ENCODE measurements at places on chromosomes 1 and 21.

DNA sequence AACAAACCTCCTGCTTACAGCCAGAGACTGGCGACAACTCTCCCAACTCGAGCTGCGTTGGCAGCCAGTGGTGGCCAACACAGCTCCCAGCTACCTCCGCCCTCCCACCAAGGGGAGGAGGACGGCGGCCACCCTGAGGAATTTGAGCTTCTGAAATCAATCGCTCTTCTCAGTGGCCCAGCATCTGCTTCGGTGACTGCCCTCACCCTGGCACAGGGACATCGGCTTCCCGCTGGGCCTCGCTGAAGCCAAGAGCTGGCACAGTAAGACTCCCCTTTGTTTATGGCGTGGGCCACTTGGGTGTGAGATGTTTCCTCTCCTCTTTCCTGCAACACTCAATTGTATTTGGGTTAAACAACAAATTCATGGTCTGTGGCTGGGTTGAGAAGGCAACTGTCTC lies 136.2 kb downstream of the ZBTB18 start:
- DNase-seq: no peak

DNA sequence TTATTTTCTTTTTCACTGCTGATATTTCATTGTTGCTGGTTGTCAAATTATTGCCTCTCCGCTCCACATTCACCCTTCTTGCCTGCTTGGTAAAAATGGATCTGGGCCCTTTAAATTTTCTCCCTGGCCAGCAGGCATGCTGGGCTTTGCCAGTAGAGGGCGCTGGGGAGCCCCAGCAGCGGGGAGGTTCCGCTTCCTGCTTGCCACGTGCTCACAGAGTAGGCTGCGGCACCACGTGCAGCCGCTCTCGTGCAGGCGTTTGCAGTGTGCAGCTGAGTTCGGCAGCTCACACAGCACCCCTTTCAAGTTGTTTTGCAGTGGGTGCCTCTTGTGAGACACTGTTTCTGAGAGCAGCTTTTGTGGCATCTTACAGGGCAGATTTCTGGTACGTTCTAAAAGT lies at the start of gene ACTL8:
TSS of gene ACTL8 (plus strand) at position 214 of the 400 bp plus-strand sequence. CDS start 67,676 bp downstream, outside the sequence.
- DNase-seq: no peak

- DNase-seq: no peak
Observed at GRCh38 chr1:245870698-245871097, 636.4 kb downstream of the SMYD3 start.

DNA sequence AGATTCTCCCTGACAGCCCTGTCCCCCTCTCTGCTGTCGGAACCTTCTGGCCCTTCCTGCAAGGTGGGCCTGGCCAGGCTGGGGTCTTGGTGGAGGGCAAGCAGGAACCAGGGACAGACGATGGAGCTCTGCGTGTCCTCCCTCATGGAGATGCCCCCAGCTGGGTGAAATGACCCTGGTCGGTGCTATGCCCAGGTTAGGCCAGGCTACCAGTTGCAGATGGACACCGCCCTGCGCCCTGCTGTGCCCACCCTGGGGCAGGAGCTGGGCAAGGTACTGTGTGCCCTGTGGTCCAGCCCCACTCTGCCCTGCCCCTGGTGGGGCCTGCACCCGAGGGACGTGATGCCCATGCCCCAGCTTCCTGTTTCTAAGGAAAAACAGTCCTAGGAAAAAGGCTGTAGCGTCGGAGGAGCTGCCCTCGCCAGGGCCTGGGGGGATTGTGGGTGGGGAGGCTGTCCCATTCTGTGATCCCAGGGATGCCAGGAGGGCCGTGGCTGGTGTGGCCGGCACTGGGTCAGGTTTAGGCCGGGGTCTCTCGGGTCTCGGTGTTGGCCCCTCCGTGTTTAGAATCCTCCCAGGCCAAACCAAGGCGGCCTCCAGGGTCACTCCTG lies 77.6 kb downstream of the MORN1 start:
- no peak for DNase-seq

DNA sequence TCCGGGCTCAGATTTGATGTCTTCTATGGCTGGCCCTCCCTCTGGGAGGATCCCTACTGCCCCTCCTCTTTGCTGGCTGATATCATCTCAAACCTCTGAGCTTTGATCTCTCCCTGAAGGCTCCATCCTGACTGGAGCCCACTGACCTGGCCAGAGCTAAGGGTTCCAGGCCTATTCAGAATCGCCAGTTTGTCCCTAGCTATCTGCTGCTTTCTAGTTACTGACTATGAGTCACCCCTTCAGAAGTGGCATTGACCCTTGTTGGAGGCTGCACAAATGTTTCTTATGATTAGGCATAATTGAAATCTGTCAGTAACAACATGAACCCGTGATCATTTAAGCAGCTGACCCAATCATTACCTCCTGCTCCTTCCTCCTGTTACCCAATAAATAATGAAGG lies 87.1 kb downstream of the ABCA4 start:
- DNase-seq: no peak

DNA sequence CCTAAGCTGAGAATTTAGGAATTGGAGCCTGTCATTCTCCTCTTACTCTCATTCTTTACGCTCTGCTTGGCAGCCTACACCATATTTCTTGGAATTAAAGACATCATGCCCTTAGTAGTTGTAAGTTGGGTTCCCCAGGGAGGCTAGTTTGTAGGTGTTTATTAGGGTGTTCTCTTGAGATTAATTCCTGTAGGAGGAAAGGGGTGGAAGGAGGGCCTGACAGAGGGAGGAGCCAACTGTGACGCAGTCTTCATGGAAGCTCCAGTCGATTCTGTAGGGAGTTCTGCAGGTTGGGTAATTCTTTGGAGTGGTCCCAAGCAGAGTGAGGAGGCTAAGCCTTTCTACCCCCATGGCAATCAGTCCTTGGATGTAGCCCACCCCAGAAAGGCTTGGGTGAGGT lies 111.4 kb downstream of the HHAT start:
- no peak for DNase-seq

DNA sequence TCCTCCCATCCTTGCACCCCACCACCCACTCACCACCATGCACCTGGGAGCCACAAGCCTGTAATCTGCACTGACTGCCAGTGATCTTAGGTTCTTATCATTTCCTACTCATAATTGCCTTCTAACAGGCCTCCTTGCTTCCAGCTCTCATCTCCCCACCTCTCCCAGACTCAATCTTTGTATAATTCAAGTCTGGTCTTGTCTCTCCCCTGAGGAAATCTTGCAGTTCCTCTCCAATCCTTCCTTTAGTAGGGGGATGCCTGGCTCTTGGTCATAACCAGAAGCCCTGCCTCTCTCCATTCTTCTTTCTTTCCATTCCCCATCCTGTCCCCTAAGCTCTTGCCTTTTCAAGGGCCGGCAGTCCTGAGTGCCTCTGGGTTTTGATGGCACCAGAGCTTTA lies 27.8 kb downstream of the PIGM start:
- DNase-seq: no peak

DNA sequence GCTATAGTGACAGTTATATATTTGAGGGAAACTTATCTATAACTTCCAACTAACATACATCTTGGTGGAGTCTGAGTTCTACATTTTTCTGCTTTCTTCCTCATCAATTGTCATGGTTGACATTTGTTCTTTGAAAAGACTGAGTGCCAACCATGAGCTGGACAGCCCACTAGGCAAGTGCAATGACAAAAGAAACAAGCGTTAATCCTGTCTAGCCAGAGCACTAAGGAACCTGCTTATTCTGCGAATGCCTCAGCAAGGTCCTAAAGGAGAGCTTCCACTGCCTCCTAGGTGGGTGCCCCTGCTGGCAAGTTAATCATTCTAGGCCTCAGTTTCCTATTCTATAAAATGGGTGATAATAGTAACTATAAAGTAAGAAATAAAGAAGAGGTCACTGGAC lies 44.8 kb downstream of the IRF2BP2 start:
- no peak for DNase-seq

- DNase-seq: no peak
Observed at GRCh38 chr1:46487818-46488218, 1.8 kb upstream of the DMBX1 start.

- DNase-seq: no peak
Observed at GRCh38 chr1:2953688-2954285, 67.5 kb upstream of the ACTRT2 start.

DNA sequence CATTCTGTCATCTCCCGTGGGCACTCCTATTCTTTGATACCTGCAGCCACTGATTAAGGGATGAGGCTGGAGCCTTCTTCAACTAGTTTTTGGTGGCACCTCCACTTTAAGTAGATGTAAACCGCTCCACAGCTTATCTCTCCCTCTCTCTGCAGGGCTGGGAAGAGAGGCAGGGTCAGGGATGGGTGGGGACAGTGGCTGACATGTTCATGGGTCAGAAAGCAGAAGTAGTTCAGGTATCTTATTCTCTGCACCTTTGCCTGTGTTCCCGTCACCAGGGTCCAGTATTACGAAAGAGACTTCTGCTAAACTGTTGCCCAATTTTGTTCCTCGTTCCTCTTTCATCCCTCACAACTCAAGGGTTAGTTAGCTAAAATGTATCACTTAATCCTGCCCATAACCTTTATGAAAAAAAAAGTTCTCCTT lies 51.7 kb upstream of the EDEM3 start:
- no peak for DNase-seq

DNA sequence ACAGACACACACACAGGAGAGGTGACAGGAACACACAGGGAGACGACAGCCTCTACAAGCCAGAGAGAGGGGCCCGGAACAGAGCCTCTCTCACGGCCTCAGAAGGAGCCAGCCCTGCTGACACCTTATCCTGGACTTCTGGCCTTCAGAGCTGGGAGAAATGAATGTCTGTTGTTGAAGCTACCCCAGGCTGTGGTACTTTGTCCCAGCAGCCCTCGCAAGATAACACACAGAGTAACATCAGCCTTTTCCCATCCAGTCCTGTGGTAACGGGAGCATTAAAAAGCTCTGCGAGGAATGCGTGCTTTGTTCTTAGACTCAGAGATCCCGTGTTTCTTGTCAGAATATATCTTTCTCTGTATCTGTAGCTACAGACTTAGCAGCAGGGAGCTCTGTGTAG lies 131.2 kb downstream of the SIM2 start:
- DNase-seq: no peak

DNA sequence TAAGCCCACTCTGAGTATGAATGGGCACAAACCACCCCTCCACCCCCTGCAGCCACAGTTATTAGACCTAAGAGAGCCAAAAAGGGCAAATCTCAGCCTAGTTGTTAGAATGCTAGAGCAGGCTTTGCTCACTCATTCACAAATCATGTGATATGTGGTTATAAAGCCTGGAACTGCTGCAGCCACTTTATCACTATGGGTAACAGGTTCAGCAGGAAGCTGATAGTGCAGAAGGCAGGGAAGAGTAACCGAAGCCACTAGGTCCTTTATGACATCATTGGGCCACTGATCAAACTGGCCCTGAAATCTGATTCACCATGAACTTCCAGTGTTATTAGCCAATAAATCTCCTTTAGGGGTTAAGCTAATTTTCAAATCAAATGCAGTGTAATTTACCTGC lies 134.7 kb downstream of the GRIK1 start:
- DNase-seq: no peak

GRCh38 chr21:32597205-32597604 lies 11.9 kb upstream of the TCP10L start:
- DNase-seq: no peak

DNA sequence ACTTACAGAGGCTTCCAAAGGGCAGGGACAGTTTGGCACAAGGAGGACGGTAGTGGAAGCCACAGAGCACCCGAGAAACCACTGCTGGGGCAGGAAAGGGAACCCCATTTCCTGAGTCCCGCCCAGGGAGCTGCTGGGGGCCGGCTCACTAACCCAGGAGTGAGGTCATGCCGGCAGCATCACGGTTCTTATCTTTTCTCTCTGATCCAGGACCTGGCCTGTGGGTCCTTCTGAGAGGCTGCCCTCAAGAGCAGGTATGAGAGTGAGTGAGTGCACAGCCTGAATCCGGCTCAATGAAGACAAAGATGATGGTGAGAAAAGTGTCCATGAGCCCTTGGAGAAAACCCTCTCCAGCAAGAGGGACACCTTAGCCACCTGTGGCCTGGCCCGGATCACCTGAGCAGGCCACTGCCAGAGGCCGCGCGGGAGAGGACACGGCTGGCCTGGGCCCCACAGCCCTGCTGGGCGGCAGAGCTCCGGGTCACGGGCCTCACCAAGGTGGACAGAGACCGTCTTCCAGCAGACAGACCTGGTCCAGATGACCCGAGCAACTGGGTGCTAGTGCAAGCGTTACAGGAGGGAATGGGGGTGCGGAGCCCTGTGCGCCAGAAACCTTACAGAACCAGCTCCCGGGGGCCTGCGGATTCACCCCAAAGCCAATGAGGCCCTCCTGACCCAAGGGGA lies 94.9 kb downstream of the RIPK4 start:
- DNase-seq: no peak

DNA sequence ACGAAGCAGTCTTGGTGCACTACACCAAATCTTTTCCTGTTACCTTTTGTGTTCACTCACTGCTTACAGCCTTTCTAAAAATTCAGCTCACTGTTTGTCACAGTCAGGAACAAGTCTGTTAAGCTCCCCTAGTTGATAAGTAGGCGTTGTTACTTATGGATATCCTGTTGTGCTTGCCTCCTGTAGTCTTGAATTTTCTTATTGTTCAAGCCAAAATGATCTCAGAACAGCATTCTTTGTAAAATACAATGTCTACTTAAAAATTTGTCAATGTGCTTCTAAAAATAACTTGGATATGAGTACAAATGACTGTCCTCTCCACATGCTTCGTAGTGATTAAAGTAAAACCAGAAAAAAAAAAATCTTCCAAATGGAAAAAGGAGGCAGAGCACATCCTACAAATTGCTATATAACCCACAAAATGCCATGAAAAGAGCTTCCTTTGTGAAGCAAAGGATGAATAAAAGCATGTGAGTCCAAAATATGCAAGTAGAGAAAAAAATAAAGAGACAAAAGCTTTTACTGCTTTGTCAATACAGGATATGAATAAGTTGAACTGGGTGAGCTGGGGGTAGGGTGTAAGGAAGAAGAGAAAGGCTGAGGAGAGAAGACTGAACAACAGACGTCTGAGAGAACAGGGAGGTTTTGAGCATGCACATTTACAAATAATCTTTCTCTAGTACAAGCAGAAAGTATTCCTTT lies 228.9 kb upstream of the ADGRL4 start:
- no peak for DNase-seq

DNA sequence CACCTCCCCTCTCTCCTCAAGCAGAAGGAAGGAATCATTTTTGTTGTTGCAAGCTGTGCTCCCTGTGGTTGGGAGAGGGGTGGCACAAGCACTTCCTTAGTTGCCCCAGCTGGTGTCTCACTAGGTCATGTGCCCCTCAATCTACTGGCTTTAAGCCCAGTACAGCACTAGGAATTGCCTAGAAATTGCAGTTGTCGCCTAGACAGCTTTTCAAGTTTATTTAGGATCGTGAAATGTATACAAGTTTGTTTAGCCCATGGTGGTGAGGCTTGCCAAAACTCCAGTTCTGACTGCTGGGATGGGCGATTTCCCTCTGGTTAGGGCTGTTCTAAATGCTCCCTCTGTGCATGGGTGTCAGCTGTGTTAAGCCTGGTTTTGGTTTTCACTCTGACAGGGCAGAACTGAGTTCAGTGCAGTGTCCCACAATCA lies 126.8 kb upstream of the ZNF644 start:
- no peak for DNase-seq

DNA sequence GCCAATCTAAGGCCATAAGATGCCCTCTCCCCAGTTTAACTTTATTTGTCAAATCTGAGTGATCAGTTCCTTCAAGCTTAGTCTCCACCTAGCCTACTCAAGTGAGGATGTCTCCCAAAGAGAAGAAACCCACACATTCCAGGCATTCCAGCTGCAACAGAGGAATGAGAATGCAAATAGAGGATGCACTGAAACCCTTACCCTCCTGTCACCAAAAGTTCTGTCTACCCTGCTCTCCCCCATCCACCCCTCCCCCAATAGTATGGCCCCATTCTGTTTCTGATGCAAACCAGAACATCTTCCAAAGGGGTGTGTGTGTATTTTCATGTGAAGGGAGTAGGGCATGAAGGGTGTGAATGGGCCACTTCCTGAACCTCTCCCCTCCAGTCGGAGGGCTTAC lies 3.0 kb downstream of the DUSP23 start:
- no peak for DNase-seq

All from stimulated activated CD8-positive, alpha-beta memory T cell treated with anti-CD3 and anti-CD28 coated beads, Interleukin-15, amount 100 ng/mL, for 24 hours (primary cell).